Right atrium auricular region (tissue), 2 donors: ENCODE measurements at places on chromosomes 7 and 10. TPM values are rescaled to one million over a fixed set of nuclear protein-coding genes. Genes with fewer than 3 reads are reported as not detected.

CFTR gene
- total RNA-seq, result 1.3 TPM

ANKRD61 gene
- total RNA-seq, result not detected

MAPK8 gene
- total RNA-seq, result 22.3 TPM

- H3K4me3 ChIP-seq, result no peak overlapping the region
- H3K27me3 ChIP-seq, result no peaks in the 10 kb centered on the region
- H3K4me1 ChIP-seq, result peaks cover 8% of the 10 kb centered on the region
These were observed 25.9 kb downstream of the TRDMT1 start for GRCh38 chr10:17175551-17175950.

DNA sequence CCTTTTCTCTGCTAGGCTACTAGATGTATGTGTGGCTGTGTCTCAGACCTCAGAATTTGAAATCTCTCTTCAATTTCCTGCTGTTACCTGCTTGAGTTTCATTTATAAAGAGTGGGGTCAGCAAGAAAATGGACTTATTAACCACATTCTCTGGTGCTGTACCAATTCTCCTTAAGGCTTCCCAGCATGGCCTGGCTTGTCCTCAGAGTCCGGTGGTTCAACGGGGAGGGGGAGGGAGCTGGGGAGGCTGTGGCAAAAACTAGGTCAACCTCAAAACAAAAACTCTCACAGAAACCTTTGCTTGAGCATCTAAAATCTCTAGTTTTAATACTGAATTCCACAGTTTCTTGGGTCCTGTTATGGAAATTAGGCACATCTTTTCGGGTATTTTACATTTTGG, 389.1 kb upstream of the COBL start:
- H3K4me3 ChIP-seq, result no peak overlapping the region
- no peaks in the 10 kb centered on the region for H3K4me1 ChIP-seq
- no peaks in the 10 kb centered on the region for H3K27me3 ChIP-seq
- no peak for DNase-seq
- no peak overlapping the region for H3K27ac ChIP-seq

DNA sequence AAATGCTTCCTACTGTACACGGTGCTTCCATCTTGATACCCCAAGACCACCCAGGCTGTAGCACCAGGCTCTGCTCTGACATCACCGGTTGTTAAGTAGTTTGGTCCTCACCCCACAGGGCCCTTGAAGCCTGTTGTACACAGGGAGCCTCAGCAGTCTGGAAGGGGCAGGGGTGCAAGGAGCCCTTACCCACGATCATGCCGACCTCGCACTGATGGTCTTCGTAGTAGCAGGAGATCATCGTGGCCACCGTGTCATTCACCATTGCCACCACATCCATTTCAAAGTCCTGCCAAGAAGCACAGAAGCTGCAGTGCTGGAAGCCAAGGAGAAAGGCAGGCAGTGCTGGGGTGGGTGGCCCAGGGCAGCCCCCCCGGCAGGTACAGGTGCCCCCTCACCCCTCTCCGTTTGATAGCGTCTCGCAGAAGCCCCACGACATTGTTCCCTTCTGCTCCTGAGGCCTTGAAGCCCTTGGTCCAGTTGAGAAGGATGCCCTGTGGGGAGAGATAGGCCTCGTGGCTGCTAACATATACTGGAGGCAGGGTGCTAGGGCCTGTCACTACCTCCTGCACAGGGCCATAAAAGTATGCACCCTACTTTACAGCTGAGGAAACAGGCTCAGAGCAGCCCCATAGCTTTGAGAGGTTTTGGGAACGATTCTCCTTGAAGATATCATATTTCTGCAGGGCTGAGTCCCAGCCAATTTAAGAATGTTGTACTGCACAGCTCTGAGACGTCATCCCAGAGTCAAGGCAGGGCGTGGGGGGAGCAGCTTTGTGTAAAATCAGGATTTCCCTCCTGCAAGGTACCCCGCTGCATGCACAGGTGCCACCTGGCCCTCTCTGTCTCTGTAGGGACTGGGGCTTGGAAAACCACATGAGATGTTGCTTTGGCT, 8.7 kb upstream of the MYL7 start:
- no peaks in the 10 kb centered on the region for H3K4me1 ChIP-seq
- no peaks in the 10 kb centered on the region for H3K36me3 ChIP-seq
- H3K27me3 ChIP-seq, result no peaks in the 10 kb centered on the region
- H3K4me3 ChIP-seq, result no peak overlapping the region
- H3K27ac ChIP-seq, result no peak overlapping the region
- no peak for DNase-seq

GRCh38 chr10:71599518-71599917, 120.1 kb downstream of the C10orf105 start:
- H3K27me3 ChIP-seq, result no peaks in the 10 kb centered on the region
- no peaks in the 10 kb centered on the region for H3K4me1 ChIP-seq
- H3K27ac ChIP-seq, result no peak overlapping the region
- H3K4me3 ChIP-seq, result no peak overlapping the region
- H3K36me3 ChIP-seq, result no peaks in the 10 kb centered on the region
